ENCODE measurements at places on chromosomes 6 and 20.
A peak's percentile ranks its signal among the peaks of the same experiment; 100 is the strongest.

- peak; percentile 66 for DNase-seq
Measured at GRCh38 chr6:37168811-37169495, 999 bp upstream of the PIM1 start.

- no peak for DNase-seq
Measured at GRCh38 chr20:57122536-57123489, 143.6 kb downstream of the BMP7 start.

DNA sequence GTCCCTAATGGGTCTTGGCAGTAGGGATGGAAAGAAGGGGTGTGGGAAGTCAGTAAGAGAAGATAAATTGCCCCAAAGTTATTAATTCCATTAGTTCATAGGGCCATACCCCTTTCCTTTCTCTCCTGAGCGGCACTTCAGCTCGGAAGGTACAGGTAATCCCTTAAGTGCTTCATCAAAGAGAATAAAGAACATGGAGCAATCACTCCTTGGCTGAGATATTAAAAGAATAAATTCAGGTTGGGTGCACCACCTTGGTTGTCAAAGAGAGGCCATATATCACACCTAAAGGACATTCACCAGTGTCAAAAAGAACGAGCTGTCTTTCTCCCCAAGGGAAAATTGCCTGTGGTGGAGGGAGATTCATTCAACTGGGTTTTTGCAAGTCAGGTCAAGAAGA, 87.5 kb downstream of the EDN3 start:
- DNase-seq: no peak

DNA sequence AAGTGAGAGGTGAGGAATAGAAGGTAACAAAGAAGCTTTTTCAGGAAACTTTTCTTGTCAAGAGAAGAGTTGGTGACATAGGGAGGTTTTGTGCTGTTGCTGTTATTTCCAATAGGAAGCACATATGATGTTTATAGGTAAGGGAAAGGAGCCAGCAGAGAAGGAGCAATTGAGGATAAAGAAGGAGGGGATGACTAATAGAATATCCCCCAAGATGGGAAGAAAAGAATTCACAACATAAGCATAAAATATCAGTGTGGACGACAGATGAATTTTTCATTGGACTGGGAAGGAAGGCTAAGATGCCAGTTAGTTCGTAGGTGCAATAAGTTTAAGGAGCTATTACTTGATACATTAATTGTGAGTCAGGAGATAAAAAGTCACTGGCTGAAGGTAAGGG, 8.5 kb upstream of the BEND6 start:
- no peak for DNase-seq

- DNase-seq: peak; percentile 10
Measured at GRCh38 chr20:51321343-51322163, 221.0 kb downstream of the NFATC2 start.

All from kidney tubule cell (primary cell).